Left kidney (tissue), 8 donors: ENCODE measurements at places on chromosomes 11 and 22.

DNA sequence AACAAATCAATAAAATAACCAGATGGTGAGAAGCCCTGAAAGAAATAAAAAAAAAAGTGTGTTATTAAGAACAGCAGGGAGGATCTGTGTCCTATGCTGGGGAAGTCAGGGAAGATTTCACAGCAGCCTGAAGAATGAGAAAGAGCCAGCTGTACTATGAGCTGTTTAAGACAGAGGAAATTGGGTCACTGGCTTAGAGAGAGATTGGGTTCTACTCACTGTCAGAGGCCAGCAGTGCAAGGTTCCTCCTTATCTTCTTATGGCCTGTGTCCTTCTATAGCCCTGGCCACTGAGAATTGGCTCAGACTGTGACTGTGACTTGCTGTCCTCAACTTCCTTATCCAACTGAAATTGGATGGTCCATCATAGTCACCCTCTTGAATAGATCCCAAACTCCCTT, 54.8 kb upstream of the FDX1 start:
- DNase-seq = no peak

DNA sequence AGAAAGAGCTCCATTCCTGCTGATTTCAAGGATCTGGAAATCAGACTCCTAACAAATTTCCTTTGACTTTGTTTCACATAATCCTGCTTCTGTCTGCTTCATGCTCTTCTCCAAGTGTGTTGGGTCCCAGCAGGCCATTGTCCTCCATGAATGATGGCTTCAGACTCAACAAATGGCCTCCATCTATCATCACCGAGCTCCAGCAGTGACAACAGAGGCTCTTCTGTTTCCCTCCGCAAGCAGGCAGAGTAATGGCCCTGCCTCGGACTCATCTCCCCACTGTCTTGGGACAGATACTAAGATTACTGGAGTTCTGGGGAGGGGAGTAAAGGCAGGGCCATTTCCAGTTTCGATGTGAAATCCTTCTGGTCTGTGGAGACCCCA, 127.3 kb downstream of the TENM4 start:
- DNase-seq = no peak

DNA sequence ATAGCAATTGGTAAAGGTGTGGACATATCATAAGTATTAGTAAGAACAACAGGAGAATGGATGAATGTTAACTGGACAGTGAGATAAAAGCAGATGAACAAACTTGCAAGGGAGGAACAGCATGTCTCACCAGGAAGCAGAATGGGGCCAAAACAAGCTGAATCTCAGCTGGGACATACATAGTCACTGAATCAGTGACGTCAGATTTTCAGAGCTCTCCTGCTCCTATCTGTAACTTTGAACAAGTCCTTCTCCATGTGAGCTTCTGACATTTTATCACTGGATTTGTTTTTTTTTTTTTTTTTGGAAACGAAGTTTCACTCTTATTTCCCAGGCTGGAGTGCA, 118.7 kb downstream of the BBOX1 start:
- DNase-seq = no peak

DNA sequence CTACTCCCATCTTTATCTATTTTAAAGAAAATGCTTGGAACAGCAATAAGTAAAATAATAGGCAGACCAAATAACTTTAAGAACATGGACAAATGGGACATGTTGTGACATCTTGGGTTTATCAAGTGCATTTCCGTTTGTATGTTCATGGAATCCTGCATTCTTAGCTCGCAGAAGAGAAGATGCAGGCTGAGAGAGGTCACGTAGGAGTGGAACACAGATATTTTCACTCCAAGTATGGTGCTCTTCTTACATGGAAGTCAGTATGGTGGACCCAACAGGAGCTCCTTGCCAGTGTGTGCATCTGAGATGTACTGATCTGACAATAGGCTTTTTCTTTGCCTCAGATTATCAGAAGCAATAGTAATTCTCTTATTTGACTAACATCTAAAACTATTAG, 1.7 kb downstream of the E2F8 start:
- DNase-seq = no peak

- DNase-seq = no peak
Measured at GRCh38 chr11:59201353-59201752, 11.4 kb downstream of the MPEG1 start.

DNA sequence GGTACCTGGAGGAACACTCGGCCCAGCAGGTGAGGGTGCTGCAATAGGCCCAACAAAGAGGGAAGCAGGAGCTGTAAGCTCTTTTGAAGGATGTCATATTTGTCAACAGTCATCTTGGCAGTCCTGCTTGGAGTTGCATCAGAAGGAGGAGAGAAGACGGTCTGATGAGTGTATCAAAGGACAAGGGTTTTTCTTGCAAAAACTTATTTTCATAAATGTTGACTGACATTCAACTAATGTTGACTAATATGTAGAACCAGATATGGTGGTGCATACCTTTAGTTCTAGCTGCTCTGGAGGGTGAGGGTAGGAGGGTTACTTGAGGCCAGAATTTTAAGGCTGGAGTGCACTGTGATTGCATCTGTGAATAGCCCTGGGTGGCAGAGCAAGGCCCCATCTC, 72.3 kb downstream of the CABIN1 start:
- no peak for DNase-seq

DNA sequence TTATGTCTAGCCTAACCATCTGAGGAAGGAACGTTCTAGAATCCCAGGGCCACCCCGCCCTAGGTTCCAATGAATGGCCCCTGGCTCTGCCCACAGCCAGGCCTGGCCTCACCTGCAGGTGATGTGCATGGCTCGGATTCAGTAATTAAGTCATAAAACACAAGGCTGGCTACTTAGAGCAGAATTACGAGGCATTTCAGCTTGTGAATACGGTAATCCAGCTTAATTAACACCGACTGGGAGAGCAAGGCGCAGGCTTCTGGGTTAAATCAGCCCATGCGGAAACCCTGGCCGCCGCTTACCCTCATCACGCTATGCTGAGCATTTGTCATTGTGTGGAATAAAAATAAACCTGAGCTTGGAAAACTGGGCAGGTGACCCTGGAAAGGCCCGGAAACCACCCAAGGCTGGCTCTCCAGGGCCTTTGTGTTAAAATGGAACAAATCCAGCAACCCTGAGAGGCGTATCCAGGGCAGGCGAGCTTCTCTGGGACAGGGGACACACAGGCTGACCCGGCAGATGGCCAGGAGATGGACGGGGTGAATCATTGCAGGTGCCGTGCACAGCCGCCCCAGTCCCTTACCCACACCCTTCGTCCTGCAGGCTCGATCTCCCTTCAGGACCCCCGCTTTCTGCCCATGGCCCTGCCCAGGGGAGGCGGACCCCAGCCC, 220.2 kb downstream of the CTTN start:
- no peak for DNase-seq

DNA sequence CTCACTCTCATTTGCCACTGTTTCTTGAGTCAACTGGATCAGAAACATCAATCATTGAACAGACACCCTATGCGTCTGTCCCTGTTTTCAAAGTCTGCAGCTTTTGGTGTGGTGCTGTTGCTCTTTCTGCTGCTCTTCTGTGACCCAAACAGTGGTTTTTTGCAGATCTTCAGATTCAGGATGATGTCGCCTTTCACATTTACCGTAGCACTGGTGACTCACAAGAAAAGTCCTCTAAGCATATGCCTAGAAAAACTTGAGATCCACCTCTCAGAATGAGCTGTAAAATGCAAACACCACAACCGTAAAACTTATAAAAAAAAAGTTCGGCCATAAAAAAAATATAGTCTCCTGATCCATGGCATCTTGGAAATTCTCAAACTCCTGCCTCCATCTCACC, 400.4 kb downstream of the NTM start:
- no peak for DNase-seq

- DNase-seq = no peak
Measured at GRCh38 chr22:24822471-24822870, 16.5 kb downstream of the SGSM1 start.

DNA sequence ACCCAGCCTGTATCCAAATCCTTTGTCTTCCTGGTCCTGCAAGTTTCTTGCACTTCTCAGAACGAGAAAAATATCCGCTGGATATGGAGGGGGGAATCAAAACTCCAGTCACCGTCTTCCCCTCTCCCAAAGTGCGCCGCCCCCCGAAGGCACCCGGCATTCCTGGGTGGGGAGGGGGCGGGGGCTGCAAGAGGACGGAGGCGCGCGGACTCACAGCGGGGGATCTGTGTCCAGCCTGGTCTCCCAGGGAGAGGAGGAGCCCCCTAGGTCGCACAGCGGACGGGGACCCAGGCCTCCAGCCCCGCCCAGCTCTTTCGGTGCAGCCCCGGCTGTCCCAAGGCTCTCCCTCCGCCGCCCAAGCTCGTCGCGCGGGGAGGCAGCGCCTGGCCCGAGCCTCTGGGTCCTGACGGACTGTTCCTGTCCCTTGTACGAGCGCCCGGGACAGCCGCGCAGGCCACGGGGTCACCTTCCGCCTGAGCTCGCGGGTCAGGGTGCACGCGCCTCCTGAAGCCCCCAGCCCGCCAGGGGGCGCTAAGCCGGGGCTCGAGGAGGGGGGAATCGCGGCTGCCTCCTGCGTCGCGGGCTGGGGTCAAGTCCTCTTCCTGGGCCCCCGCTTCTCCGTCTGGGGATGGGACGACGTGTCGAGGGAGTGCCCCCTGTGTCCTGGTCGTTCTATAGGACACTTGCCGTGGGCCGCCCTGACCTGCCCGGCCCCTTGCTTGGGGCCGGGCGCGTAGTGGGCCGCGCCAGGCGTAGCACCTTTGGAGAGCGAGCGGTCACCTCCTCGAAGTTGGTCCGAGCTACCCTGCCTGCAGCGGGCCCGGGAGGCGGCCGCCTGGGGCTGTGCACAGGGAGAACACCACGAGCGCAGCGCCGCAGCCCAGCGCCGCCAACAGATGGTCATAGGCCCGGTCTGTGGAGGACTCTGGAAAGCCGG, 2.4 kb upstream of the WNT11 start:
- no peak for DNase-seq

- DNase-seq = no peak
Measured at GRCh38 chr11:8008212-8008611, 21.1 kb downstream of the EIF3F start.

- DNase-seq = no peak
Measured at GRCh38 chr11:121240650-121241303, 51.8 kb upstream of the SC5D start.

DNA sequence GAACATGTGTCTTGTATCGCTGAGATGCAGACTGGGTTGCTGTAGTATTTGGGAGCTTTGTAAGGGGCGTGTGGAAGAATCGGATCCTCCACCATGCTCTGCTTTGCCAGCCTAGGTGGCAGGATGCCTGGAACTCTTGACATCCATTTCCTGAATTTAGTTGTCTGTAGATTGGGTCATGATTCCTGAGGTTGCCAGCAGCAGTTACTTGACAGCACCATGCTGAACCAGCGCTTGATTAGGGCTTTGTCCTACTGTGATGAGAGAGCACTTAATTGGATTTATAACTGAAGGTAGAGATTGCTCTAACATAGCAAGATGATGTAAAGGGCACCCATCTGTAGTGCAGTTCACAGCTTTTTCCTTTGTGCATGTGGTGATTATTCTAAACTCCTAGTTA, 75.6 kb upstream of the HORMAD2 start:
- no peak for DNase-seq

DNA sequence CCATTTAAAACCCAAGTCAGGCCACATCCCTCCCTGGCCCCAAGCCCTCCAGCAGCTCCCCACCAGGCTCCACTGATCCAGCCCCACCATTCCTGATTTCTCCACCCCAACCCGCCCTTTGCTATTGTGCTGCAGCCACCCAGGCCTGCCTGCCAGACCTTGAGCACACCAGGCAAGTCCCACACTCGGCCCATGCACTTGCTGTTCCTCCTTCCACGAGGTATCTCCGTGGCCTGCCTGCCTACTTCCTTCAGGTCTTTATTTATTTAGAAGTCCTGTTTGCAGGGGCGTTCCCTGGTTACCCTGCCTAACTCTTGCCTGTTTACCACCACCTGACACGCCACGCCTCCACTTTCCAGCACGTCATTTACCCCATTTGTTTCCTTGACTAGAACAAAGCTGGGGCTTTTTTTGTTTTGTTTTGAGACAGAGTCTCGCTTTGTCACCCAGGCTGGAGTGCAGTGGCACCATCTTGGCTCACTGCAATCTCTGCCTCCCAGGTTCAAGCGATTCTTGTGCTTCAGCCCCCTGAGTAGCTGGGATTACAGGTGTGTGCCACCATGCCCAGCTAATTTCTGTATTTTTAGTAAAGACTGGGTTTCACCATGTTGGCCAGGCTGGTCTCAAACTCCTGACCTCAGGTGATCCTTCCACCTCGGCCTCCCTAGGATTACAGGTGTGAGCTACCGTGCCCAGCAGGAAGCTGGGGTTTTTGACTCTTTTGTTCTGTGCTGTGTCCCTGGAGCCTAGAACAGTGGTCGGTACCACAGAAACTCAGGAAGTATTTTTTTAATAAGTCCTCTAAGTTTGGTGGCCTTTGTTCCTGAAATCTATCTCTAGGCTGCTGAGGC, 6.7 kb downstream of the CENPM start:
- DNase-seq = no peak

GRCh38 chr11:111733611-111734088, 32.5 kb downstream of the PPP2R1B start:
- DNase-seq = no peak

- DNase-seq = no peak
Measured at GRCh38 chr22:50086526-50086925, 1.3 kb upstream of the MLC1 start.

DNA sequence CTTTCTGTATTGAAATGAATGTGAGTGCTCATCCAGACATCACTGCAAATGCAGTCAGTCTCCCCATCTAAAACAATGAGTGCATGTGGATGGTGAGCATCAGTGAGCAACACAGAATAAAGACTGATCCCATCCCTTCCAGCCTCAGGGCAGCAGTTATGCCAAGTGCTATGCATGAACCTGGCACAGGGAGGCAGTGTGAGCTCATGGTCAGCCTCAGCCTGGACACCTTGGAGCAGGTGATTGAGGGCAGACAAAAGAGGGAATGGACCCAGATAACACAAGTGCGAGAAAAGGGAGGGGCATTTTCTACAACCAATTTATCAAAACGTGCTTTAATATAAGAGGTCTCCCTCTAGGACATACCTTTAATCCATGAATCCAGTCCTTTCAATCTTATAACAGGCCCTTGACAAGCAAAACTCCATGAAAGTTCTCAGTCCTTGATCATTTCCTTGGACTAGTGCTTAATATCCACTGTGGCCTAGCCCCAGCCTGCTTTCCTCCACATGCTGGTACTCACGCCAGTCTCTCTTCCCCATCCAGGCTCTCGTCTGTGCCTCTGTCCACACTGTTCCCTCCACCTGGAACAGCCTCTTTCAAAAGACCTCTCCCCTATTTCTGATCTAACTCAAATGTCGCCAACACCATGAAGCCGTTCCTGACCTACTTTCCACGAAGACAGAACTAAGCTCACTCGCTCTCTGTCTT, 50.5 kb upstream of the LRRC55 start:
- DNase-seq = no peak

DNA sequence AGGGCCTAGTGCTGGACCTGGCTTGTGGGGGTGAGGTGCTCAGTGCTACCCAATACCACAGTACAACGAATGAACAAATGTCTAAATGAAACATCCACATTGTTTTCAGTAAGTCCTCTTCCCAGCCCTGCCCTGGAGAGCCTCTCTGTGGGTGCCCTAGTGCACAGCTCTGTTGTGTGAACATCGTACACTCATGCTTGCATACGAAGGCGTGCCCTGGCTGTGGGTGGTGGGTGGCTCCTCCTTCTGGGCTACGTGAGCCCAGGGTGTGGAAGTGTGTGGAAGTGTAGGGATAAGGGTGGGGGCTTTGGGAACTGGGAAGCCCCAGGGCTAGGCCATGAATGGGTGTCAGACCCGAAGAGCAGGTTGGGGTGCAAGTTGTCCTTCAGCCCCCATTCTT, 592 bp upstream of the NLRX1 start:
- no peak for DNase-seq

- no peak for DNase-seq
Measured at GRCh38 chr22:18059094-18059417, 18.7 kb upstream of the PEX26 start.

- DNase-seq = no peak
Measured at GRCh38 chr11:110471371-110471770, 41.6 kb downstream of the FDX1 start.

GRCh38 chr11:120001178-120002090, 136.5 kb downstream of the TRIM29 start:
- DNase-seq = no peak
